Kidney glomerular epithelial cell (primary cell): ENCODE measurements at places on chromosomes 6 and 20.
A peak's percentile ranks its signal among the peaks of the same experiment; 100 is the strongest.

DNA sequence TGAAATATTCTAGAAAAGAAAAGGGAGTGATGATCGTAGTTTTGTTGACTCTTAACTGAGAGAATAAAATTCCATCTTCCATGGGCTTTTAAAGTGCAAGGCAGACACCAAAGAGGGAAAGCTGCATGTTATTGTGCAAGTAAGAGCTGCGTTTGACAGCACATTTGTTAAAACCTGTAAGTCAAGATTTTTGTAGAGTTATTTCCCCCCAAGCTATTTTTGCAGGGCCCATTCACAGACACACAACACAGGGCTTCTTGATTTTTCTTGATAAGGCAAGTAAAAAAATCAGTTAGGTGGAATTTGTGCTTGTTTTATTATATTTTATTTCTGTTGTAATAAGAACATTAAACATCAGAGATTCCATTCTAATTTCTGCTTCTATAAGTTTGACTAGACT is 13.8 kb downstream of the CFAP206 start:
- DNase-seq, result no peak

GRCh38 chr20:11581271-11581670 is 336.4 kb upstream of the BTBD3 start:
- DNase-seq, result no peak

DNA sequence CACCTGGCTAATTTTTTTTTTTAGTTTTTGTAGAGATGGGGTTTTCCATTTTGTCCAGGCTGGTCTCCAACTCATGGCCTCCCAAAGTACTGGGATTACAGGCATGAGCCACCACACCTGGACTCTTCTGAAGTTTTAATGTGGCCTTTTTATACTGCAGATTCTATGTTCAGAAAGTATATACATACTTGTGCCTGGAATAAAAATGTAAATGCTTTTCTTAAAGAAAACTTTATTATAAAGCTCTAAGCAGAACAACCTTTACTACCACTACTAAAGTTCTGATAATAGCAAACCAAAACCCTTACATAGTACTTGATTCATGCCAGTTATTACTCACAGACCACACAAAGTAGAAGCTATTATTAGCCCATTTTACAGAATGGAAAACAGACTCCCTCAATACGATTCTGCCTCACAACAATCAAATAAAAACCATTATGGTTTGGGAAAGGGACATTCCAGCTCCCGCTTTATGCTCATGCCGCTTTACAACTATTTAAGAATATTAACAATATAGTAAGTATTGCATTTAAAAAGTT is 5.3 kb downstream of the PHIP start:
- DNase-seq, result no peak

GRCh38 chr20:36883977-36884535 is 8.1 kb downstream of the TLDC2 start:
- no peak for DNase-seq

DNA sequence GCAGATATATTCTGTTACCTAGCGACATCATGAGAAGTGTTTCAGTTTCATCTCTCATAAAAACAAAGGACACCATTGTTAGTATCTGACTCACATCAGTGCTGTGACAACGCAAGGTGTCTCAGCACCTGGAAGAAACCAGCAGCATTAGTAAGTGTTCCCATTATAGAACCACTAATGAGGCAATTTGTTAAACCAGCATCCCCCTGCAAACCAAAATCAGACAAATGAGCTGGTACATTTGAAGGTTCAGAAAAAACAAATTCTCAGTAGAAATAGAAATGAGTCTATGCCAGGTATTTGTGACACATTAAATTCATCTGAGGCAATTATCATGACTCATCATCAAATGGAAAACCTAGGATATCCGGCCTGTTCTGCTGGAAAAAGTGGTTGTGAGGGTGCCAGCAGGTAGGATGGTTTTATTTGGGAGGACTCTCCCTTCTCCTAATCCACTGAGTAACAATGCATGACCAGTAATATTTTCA is 151.7 kb downstream of the TMEM200A start:
- DNase-seq, result peak; percentile 19

DNA sequence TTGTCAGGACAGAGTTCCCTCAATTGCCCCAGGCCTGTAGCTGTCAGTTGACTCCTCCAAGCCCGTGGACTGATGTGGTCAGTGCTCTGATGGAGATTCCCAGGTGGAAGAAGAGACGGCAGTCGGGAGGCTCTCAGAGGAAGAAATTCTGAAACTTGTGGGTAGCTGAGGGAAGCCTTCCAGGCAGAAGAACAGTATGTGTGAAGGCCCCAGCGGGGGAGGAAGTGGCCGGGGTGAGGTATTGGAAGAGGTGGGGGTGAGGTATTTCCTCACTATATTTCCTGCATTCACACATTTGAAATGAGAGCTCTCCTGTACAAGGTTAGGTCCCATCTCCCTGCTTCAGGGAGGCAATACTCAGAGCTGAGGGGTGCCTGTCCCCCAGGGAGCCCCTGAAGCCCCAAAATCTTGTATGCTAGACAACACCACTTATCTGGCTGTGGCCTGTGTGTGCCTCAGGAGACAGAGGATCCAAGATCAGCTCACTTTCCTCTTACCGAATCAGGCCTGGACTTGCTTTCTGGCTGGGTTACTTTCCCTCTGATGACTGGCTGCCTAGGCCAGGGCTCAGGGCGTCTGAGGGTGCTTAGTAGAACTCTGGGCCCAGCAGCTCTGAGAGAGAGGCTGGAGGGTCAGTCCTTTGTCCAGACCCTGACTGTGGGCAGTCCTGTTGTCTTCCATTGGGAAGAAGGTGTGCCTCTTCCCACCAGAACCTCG is 49.3 kb upstream of the MYL9 start:
- DNase-seq, result no peak

DNA sequence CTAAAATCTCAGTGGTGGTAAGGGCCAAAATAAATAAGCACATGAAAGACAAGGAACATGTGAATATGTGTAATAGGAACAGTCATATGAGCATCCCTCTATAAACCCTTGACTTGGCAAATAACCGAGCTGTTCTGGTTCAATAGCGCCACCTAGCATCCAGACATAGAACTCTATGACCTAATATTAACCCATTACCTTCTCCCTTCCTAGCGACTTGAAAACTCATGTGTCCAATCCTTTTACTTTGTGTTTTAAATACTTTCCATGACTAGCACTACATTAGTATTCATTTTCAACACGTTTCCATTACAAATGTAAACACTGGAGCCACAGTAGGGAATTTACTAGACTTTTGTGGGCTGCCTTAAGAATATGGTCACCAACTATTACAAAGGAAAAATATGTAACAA is 279.7 kb downstream of the UST start:
- DNase-seq, result peak; percentile 38

DNA sequence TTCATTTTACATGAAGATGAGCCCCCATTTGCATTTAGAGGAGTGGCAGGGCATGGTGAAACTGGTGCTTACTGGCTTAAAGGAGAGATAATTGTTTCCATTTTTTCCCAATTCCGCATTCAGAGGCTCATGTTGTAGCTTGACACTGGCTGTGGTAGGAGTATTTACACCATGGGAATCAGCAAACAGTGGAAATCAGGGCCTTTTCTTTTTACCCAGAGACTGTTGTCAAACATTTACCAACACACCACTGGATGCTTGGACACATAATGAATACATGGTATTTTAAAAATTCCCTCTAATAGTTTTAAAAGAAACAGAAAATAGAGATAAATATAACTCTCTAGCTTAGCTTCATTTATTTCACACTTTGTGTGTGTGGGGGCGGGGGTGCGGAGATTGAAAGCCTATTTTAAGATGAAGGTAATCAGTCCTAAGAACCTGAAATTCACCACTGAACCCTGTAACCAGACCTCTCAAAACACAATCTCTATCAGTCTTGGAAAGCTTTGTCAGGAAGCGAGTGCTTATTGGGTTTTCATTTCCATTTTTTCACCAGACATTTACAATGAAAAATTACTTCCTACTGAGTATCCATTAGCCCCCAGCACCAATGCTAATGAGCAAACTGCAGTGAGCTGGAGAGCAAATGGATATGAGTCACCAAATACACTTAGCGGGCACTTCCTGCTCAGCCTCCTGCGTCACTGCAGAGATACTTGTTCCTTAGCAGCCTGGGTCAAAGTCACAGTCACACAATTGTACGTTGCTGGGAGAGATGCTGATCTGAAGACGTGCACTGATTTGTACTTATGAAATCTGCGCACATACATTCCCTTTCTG is 532.0 kb downstream of the BCKDHB start:
- DNase-seq, result peak; percentile 74

DNA sequence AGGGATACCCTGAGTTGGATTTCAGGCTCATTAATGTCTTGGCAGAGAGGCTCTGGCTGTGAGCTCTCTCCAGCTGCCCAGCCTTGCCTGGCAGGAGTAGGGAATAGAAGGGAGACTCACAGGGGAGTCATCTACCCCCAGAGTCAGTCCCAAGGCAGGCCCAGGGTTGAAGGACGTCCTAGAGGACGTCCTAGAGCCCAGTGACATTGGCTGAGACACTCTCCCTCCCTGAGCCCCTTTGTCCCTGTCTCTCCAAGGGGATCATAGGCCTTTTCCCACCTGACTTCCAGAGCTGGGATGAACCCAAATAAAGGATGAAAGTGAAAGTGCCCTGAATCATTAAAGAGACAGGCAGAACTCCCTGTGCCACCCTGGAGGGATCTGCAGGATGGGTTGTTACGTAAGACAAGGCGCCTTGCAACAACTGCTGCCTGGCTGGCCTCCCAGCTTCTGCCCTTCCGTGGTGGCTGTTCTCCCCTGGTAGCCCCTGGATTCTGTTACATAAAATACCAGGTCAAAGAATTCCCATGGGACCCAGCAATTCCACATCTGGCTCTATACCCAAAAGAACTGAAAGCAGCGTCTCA is 53.6 kb upstream of the SIRPA start:
- DNase-seq, result no peak

- no peak for DNase-seq
These were observed 50.3 kb upstream of the NAA20 start for GRCh38 chr20:19966840-19967239.

DNA sequence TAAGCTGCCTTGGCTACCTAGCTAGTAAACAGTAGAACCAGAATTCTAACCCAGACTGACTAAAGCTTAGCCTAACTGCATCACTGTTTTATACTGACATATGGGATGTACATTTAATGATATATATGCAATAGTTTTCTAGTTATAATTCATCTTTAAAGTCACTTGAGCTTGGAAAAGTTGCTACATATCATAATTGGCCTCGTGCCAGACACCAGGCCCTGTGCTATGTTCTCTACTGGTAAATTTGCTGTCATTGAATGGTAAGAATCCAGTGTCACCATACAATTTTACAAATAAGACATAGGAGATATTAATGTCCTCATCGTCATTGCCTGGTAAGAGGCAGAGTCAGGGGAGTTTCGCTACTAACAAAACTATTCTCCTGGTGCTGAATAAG is 396.8 kb downstream of the CDKAL1 start:
- DNase-seq, result no peak

- peak; percentile 40 for DNase-seq
These were observed 80.9 kb downstream of the PLCB4 start for GRCh38 chr20:9149796-9150195.

GRCh38 chr6:152087701-152088100 is 280.2 kb downstream of the ESR1 start:
- no peak for DNase-seq

DNA sequence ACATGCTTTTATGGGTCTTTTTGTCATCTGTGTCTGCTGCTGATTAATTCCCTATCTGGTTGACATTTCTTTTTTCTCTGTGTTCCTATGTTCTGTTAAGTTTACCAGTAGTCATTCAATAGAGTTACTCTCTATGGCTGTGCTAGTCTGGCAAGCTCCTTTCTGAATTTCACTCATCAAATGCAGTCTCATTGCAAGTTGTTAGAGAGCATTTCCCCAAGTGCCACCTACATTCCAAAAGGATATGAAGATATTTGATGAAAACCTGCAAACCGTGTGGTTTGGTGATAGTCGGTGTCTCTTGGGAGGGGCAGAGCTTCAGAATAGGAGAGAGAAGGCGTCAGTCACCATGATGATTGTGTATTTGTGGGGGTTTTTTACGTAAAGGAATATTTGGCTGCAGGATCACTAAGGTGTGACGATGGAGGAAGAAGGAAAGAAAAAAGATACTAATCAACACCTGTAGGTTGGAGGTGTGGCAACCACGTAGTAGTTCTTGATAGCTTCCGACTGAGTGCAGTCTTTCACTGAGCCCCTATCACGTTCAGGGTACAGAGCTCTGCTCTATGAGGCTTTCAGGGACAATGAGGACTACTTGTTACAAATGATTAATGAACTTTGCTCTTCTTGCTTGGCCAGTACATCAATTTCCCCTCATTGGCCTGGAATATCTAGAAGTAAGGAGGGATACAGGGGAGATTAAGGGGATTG is 73.1 kb upstream of the TNFAIP3 start:
- no peak for DNase-seq

GRCh38 chr6:5513408-5513807 is 252.1 kb downstream of the FARS2 start:
- no peak for DNase-seq

DNA sequence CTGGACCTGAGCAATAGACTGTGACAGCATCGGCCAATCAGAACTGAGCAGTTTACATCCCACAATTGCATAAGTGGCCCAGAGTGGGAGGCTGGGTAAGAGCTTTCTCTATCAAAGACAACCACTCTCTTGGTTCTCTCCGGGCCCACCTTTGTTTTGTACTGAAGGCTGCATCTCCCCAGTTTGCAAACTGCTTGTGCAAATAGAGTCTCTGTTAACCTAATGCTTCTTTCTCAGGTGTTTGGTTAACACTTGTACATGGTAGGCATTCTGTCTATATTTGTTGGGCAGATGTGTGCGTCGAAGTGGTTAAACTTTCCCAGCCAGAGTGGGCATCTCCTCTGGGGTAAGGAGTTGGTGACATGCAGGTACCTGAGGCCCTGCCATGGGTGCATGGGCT is 177.1 kb downstream of the CDH26 start:
- DNase-seq, result no peak

DNA sequence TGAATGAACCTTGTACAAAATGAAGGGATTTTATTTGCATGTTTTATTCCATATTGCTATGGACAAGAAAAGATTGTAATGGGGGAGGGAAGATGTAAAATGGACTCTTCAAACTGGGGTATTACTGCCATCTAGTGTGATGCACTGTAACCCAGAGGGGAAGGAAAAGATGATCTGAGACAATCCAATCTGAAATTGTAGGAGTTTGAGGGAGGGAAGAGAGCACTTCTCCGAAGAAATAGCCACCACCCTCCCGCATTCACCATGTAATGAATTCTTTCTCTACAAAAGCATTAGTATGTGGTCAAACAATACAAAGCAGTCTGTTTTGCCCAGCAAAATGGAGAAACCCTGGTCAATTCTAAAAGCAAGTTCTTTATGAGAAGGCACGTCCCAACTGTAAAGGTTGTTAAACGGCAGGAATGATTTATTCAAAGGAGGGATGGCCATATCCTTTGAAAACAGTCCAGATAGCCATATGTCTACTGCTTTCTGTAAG is 679.5 kb upstream of the NRSN1 start:
- DNase-seq, result peak; percentile 43
